Islet precursor cell (in vitro differentiated cells): ENCODE measurements at places on chromosomes 1 and 21.
A peak's percentile ranks its signal among the peaks of the same experiment; 100 is the strongest.

- no peak for DNase-seq
Measured at GRCh38 chr1:111512132-111512889, 8.9 kb upstream of the ADORA3 start.

DNA sequence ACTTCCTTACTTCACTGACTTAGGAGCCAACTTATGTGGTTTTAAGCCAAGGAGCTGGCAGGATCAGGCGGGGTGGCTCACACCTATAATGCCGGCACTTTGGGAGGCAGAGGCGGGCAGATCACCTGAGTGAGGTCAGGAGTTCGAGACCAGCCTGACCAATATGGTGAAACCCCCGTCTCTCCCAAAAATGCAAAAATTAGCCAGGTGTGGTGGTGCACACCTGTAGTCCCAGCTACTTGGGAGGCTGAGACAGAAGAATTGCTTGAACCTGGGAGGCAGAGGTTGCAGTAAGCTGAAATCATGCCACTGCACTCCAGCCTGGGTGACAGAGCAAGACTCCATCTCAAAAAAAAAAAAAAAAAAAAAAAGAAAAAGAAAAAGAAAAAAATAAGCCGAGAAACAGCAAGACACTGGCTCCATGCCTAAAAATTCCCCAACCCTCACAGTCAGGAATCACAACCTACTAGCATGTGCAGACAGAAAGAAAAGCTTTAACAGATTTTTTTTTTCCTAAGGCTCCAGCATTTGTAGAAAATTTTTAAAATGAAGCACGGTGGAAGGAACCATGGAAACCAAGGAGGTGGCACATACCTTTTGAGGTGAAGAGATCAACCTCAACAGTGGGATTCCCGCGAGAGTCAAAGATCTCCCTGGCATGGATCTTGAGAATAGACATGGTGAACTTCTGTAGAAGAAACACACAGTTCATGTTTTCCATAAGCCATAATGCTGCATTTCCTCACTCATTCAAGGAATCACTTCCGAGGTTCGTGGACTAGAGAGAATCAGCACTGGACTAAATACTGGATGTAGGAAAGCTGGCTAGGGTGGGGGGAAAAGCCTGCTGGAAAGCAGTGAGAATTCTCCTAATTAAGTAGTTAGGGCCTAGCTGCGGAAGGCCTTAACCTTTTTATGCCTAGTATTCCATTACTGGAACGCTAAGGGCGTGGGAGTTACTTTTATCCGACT is 4.0 kb downstream of the ENO1 start:
- DNase-seq: no peak

DNA sequence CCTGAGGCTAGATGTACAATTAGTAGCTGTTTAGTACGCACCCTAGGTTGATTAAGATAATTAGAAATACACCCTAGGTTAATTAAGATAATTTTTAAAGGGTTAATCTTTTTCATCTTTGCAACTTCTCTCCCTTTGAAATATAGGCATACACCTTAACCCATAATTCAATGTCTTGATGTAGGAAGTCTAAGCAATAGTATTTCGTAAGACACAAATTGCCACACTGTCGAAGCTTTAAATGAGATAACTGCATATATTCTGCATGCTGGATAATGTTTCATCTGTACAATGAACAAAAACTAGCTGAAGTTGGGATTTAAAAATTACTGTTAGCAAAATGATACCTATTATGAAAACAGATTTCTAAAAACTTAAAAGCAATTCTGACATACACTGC is 122.9 kb downstream of the EVI5 start:
- no peak for DNase-seq

DNA sequence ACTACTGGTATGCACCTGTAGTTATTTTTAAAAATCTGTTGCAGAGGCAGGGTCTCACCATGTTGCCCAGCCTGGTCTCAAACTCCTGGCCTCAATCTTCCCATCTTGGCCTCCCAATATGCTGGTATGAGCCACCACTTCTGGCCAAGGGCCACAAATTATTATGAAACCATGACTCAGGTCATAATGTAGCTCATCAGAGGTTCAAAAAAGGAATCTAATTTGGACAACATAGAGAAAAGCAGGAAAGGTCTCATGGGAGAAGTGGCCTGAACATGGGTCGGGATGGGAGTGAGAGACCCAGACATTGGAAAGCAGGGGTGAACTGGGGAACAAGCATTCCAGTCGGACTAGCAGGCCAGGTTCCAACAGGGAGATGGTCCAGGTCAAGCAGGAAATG is 45.2 kb upstream of the C1orf198 start:
- DNase-seq: no peak

DNA sequence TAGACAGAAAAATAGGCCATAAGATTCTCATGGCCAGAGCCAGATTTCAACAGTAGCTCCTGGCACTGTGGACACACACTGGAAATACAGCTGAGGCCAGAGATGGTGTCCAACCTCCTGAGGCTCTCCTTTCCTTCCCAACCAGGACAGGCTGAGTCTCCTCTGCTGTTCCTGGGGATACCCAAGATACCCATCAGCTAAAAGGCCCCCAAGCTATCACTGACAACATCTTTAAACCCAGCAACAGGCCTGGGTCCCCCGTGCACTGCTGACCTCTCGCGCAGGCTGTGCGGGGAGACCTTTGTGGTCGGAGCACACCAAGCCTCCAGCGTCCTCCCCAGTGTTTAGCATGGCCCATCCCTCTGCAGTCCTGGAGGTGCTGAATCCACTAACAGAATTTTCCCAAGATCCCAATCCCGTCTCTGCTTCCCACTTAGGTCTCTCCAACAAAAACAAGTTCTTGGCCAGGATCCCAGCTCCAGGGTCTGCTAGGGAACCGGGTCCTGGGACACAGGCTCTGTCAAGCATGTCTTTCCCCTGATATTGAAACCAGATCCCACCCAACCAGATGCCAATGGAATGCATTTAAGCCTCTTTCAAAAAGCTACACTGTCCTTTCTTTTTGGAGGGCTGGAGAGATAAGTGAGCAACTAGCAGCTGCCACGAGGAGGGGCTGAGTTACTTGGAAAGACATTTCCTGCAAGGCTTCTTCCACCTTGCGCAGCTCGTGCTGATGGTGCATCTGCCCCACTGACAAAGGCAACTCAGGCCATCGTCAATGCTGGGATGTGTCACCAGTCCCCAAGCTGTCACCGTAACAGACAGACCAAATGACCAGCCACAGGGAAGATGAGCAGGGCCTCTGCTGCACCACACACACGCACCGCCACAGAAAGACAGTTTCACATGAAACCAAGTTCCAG is 73.2 kb downstream of the BCAR3 start:
- DNase-seq: peak; percentile 90

- no peak for DNase-seq
Measured at GRCh38 chr1:2556277-2556677, at the start of gene TNFRSF14. TSS of gene TNFRSF14 (plus strand) at chr1:2556371. CDS start at chr1:2556665, 294 bp downstream.

DNA sequence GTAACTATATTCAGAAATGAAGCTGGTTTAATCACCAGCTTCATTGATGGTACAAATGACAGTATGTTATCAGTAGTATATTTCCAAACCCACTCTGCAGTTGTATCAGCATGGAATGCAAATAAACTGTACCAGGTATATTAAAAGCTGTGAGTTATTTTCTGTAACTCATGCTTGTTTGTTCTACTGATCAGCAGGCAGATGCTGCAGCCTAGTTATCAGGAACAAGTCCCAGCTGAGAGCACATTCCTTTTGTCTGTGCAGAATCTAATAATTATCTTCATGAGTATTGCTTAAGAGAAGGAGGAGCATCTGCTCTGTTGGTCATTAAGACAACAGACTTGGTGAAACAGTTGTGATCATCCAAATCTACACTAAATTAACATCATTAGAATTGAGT is 1331.1 kb downstream of the MRPL39 start:
- DNase-seq: no peak

GRCh38 chr21:45460011-45460565 is 55.1 kb downstream of the COL18A1 start:
- no peak for DNase-seq

GRCh38 chr1:27784700-27785099 is 11.7 kb downstream of the STX12 start:
- no peak for DNase-seq

DNA sequence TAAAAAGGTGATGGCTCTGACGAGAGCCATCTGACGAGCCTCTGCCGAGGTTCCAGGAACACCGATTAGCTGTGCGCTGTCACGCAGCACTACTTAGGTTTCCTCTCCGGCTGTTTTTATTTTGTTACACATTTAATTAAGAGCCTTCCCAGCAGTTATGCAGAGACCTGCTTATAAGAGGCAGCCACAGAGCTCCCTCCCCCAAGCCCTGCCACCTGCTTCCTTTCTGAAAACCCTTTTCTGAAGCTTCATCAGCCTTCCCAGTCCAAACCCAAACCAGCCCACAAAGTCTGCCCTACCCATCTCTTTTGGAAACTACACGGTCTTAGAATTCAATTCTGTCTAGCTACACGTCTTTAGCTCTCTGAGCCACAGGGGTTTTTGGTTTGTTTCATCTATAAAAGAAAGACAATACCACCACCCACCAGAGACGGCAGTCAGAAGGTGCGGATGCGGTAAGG is 49.1 kb downstream of the ERI3 start:
- DNase-seq: no peak

- no peak for DNase-seq
Measured at GRCh38 chr1:236163463-236164153, 21.3 kb downstream of the GPR137B start.

GRCh38 chr1:191176131-191176530 is 698.5 kb upstream of the BRINP3 start:
- no peak for DNase-seq

DNA sequence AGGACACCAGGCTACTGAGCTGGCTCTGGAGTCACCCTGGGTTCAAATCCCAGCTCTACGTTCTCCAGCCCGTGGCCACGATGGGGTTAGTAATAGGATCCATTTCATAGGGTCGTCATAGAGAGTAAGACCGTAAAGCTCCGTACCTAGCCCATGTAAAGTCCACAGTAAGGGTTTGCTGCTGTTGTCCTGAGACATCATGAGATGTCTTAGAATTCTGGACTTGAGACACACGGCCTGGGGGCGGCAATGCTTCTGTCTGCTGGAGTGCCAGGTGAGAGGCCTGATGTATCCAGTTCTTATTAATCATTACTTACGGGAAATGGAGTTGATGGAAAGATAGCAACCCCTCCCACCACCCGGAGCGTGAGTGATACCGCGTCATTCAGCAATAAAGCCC is 3.6 kb downstream of the TCP10L start:
- peak; percentile 19 for DNase-seq

- peak; percentile 80 for DNase-seq
Measured at GRCh38 chr1:156682166-156682890, 5.1 kb upstream of the NES start.

GRCh38 chr21:43690346-43690745 is 28.6 kb upstream of the PDXK start:
- DNase-seq: no peak

DNA sequence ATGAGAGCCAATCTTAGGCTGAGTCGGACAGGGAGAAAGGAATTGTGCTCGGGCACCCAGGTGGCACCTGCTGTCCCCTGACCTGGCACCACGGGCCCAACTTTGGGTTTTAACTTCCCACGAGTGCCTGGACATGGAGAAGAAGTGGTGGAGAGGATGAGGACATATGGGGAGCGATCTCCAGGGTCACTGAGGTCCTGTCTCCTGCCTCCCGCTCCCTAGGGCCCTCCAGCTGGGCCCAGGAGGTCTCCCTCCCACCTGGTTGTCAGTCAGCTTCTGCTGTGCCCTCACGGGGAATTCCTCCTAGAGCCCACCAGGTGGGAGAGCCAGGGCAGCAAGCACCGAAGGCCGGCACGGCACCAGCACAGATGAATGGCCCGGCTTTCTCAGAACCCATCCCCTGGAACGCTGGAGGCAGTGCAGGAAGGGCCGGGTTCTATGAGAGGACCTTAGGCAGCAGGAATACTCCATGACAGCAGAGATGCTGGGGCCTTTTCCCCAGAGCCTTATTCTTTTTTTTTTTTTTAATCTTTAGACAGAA is 435.5 kb downstream of the CAMTA1 start:
- no peak for DNase-seq

- DNase-seq: no peak
Measured at GRCh38 chr21:26840201-26840600, 5.0 kb downstream of the ADAMTS1 start.

DNA sequence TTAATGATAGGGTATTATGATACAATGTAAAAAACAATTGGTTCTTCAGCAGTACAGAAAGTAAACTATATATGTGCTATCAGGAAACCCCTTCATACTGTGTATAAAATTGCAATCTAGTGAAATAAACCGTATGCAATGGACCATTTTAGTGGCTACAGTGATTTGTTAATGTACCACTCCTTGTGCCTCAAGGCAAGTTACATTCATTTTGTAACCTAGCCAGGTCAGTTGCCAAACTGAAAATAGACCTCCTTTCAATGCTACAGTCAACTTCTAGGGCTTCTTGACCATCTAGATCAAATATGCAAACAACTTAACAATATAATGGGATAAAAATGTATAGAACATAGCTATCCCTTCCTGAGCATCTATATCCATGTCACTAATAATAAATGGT is 52.0 kb upstream of the RAVER2 start:
- DNase-seq: no peak

- DNase-seq: peak; percentile 41
Measured at GRCh38 chr21:45811136-45811535, 167.6 kb downstream of the PCBP3 start.

GRCh38 chr1:6143395-6143794 is 36.7 kb downstream of the CHD5 start:
- no peak for DNase-seq

- DNase-seq: no peak
Measured at GRCh38 chr21:42223826-42224575, 5.1 kb downstream of the ABCG1 start.

DNA sequence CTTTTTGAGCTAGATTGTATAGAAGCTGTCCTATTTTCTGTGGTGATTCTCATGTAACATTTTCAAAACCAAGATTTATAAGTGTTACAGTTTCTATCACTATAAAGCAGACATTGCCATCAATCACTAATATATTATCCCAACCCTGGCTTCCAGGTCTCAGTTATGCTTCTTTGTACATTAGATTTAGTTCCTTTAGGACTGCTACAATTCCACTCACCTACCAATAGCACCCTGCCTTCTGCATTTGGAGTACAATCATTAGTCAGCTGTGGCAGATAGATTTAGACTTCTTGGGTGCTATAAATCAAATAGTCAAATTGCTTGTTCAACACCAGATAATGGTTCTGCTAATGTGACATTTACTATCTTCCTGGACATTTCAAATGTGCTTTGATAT is 281.6 kb downstream of the BRINP3 start:
- DNase-seq: no peak
